ENCODE measurements at places on chromosomes 12 and 14. TPM values are rescaled to one million over a fixed set of nuclear protein-coding genes. Genes with fewer than 3 reads are reported as not detected.

GRCh38 chr12:2998789-2999264, 39.6 kb downstream of the TEAD4 start:
- peak; percentile 99 for DNase-seq

DNA sequence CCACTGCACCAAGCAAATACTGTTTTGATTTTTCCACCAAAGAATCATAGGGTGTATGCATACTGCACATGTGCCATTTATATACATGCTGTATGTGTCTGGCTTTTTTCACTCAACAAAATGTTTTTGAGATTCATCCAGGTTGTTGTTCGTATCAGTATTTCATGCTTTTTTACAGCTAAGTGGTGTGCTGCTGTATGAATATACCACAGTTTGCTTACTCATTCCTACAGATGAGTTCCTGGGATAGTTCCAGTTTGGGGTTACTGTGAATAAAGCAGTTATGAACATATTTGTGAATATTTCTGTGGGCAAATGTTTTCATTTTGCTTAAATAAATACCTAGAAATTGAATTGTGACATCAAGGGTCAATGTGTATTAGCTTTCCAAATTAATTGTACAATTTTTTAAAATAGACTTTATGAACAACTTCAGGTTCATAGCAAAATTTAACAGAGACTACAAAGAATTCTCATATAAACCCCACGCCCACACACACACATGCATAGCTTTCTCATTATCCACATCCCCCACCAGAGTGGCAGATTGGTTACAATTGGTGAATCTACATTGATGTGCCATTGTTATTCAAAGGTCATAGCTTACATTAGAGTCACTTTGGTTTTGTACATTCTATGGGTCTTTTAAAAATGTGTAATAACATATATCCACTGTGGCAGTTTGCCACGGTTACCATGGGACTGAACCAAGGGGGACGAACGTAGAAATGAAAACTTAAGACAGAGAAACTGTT, 6.9 kb upstream of the KRT6A start:
- DNase-seq, result no peak

DNA sequence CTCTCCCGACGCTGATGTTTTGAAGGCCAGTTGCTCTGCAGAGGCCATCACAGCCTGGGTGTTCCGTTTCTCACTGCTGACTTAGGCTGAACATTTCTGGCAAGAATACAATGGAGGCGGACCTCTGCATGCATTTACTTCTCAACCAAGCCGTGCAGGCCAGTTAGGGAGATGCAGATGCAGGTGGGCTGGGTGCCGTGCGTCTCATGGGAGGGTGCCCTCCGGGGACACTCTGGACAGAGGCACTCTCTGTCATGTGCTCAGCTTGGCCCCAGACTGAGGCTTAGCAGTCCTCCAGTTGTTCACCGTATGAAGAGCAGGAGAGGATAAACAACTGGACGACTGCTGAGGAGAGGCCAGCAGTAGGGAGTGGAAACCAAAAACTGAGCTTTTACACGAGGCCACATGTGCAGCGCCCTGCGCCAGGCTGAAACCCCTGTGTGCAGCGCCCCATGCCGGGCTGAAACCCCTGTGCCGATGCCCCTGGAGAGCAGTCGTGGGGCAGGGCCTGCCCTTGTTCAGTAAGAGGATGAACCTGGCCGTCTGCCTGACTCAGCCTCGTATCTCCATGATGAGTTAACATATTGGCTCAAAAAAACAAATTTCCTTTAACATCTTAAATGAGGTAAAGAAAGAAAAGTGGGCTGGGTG, 32.3 kb downstream of the DDX51 start:
- no peak for DNase-seq

GRCh38 chr14:94833633-94834032, 63.7 kb upstream of the GSC start:
- DNase-seq, result no peak

DNA sequence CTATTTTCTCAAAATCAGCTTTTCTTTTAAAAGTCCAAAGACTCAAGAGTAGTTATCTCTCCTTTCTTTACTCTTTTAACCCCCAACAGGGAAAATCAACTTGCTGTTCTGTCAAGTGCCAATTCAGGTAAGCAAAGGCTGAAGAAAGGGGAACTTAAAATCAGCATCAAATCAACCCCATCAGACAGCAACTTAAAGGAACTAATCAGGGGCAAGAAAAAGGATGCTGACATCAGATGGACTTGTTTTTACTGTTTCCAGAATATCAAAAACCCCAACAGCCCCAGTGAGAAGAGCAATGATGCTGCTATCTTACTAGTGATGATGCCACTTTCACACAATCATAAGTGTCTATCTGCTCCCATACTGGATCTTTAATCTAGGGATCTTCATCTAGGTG, 3.4 kb downstream of the BAZ2A start:
- DNase-seq, result no peak

DNA sequence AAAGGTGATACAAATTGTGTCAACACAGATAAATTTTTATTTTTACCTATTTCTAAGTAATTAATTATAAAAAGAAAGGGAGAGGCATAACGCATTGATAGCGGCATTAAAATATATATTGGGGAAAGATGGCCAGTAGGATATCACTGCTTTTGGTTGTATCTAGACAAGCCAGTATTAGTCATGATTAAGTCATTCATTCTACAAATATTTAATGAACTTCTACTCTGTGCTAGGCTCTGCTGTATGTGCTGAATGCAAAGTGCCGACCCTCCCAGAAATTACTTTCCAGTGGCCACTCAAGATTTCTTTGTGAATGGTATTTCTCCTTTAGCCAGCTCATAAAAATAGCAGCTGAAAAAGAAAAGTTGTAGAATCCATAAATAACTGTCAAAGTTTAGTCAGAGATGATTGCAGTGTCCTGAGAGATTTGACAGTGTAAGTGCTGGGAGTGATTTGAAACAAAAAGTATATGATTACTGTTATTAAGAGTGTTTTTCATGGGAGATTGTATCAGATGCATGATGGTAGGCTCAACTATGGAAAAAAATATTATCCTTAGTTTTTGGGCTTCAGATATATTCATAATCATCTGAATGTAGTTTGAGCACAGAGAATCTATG, 133.2 kb downstream of the MGAT4C start:
- DNase-seq, result no peak

- no peak for DNase-seq
These were observed 23.7 kb downstream of the PCNX1 start for GRCh38 chr14:70931008-70931407.

DNA sequence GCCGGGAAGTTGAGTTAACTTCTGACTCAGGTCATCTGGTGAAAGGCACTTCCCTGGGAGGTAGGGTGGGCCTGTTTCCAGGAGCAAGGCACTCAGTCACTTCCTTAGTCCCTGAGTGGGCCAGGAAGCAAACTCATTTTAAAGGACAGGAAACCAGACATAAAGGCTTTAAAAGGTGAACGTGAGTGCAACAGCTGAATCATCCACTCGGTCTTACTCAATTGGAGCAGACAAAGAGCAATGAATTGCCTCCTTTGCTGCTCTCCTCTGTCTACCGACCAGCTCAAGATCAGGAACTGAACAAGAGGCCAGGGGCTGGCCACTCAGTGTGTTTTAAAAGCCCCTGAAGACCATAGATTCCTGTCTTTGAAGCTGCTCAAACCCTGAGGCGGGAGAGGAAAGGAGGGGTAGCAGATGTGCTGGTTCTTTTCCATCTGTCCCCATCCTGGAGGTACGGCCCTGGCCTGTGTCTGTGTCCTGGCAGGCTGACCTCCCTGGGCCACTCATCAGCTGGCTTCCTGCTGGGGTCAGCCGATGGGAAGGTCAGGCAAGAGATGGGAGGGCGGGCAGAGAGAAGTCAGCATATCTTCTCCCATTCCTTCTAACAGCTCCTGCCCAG, 148.9 kb downstream of the PPM1H start:
- DNase-seq, result no peak

DNA sequence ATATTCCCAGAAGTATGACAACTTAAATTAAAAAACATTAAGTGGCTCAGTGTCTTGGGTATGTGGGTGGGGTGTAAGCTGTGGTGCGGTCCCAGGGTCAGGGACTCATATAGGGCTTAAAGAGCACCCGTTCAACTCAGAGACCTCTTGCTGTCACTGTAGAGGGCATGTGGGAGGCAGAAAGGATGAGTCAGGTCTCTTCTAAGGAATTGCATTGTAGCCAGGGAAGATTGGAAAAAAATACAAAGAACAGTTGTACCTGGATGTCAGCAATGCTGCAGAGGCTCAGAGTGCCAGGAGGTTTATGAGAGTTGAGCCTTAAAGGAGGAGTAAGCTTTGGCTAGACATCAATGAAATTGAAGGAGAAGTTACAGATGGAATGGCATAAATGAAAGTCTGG, 104.1 kb downstream of the MYRFL start:
- no peak for DNase-seq

DNA sequence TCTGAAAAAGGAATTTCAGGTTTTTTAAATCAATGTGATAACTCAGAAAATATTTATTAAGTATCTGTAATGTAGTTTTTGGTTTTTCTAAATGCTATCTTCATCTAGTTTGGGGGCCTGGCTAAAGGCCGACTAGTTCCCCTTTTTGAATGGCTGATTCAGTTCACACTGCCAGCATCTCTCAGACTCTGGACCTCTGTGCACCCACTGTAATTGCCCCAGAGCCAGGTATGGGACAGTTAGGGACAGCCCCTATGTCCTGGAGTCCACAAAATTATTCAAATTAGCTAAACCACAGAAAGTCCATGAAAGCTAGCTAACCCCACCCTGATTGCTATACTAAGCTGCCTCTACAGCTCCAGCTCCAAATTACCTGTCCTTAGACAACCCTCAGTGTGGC, 49.1 kb upstream of the RGS6 start:
- no peak for DNase-seq

DNA sequence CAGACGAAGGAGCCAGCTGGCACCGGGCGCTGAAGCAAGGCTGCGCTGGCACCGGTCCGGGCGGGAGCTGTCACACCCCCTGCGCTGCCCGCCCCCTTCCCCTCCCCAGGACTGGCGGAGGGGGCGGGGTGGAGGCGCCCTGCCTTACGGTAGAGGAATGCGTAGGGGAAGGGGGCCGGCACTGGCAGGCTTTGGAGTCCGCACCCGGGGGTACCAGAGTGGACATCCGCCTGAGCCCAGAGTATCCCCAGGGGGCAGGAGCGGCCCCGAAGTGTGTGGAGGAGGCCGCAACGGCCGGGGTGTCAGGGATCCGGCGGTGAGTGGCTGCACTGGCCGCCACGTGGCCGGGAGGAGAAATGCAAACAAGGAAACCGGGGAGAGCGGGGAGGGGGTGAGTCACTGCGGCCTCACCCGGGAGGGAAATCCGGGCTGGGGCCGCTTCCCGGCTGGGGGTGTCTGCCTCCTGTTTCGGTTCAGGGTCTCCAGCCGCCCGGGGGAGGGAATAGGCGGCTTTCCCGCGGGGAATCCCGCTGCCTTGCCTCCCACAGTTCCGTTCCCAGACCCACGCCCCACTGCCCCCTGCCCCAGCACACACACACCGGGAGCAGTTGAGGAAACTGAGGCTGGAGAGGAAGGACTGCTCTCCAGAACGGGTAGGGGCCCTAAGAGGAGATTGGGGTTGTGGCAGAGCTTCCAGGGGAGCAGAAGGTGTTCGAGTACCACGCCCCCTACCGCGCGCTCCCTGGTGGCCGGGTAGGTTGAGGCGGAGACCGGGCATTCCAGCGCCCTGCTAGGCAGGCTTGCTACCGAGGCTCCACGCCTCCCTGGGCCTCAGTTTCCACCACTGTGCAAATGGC, at the start of gene RAPGEF3:
TSS of gene RAPGEF3 (minus strand) at position 47 of the 857 bp plus-strand sequence. CDS start 324 bp downstream, outside the sequence.
- peak; percentile 73 for DNase-seq

DNA sequence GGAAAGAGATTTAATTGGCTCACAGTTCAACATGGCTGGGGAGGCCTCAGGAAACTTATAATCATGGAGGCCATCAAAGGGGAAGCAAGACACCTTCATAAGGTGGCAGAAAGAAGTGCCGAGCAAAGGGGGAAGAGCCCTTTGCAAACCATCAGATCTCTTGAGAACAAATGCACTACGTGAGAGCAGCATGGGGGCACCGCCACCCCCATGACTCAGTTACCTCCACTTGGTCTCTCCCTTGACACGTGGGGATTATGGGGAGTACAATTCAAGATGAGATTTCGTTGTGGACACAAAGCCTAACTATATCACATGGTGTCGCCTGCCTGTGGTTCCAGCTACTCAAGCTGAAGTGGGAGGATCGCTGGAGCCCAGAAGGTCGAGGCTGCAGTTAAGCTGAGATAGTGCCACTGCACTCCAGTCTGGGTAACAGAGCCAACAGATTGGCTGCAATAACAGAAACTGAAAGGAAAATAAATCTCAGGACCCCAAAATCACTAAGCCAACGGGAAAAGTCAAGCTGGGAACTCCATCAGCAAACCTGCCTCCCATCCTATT, 10.0 kb upstream of the CDCA4 start:
- DNase-seq, result no peak

GRCh38 chr12:60148831-60149230, 553.0 kb downstream of the SLC16A7 start:
- DNase-seq, result no peak

KLHDC1 gene
- total RNA-seq, result 4.1 TPM

PRB2 gene
- total RNA-seq, result not detected

NKX2-1 gene
- total RNA-seq, result not detected

TAS2R9 gene
- 1.1 TPM for total RNA-seq

DNA sequence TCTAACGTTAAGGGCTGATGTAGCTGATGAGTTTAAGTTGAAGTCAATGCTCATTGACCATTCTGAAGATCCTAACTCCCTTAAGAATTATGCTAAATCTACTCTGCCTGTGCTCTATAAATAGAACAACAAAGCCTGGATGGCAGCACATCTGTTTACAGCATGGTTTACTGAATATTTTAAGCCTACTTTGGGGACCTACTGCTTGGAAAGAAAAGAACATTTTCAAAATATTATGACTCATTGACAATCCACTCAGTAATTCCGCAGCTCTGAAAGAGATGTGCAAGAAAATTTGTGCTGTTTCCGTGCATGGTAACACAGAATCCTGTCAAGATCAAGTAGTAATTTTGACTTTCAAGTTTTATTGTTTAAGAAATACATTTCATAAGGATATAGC, 35.0 kb upstream of the NAV3 start:
- DNase-seq, result no peak

GRCh38 chr14:101789222-101789621, 27.7 kb downstream of the PPP2R5C start:
- no peak for DNase-seq
